ENCODE measurements at places on chromosomes 5 and 9. TPM values are rescaled to one million over a fixed set of nuclear protein-coding genes. Genes with fewer than 3 reads are reported as not detected.

BTNL8 gene
- total RNA-seq: not detected

DNA sequence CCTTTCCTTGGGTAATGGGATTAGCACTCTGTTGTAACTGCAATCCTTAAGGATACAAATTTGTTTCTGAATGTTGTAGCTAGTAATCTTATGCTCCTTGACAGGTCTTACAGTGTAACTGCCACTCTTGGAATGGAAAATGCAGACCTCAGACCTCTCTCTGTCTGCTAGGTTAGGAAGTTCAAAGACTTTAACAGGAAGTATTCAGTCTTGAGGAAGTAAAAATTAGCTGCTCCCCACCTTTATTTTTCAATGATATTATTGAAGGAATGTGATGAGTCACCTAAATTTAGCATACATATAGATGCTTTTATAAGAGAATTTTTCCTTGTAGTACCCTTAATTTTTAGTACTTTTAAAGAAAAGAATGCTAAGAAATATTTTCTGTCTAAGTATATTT lies 71.5 kb downstream of the PAM start:
- DNase-seq: no peak

DNA sequence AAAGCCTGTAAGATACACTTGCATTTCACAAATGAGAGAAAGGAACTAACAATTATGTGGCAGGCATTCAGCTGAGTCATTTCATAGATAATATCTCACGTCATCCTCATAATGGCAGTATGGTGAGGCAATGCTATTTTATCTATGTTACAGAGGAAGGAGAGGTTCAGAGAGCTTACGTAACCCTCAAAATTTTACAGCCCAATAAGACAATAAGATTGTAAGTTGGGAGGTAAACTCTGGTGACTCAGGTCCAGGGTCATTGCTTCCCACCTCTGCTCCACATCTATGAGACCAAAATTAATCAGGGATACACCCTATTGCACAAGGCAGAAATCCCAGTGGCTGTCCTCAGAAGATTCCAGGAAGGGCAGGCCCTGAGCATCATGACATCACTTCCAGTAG lies 309.7 kb downstream of the NSG2 start:
- DNase-seq: no peak

GRCh38 chr5:2094616-2094995 lies 211.9 kb upstream of the IRX4 start:
- DNase-seq: no peak

DNA sequence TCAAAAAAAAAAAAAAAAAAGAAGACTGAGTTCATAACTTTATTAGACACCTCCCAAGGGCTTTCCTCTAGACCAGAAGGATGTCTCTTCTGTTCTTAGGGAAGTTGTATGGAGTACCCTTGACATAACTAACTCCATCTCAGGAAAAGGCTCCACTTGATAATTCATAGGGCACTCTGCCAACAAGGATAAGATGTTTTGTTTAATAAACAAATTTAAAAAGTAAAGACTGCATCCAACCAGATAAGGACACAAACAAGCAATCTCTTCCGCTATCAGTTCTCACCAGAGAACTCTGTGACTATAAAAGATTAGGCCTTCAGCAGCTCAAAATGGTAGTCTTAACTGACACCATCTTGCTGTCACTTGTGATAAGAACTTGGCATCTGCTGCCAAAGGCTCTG lies 65.8 kb downstream of the SFXN1 start:
- DNase-seq: no peak

DNA sequence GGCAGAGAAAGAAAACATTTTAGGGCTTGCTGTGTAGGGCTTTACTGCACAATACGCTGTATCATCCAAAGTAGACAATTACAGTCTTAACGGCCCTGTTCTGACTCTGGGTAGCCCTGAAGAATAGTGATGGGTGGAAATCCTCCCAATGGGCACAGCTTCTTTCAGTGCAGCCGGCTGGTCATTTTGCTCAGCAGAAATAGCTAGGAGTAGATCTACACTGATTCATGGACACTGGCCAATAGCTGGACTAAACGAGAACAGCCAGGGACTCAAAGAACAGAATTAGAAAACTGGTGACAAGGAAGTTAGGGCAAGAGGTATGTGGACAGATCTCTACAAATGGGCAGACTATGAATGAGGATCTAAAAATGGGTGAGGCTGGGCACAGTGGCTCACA lies 69.3 kb downstream of the IARS1 start:
- no peak for DNase-seq

DNA sequence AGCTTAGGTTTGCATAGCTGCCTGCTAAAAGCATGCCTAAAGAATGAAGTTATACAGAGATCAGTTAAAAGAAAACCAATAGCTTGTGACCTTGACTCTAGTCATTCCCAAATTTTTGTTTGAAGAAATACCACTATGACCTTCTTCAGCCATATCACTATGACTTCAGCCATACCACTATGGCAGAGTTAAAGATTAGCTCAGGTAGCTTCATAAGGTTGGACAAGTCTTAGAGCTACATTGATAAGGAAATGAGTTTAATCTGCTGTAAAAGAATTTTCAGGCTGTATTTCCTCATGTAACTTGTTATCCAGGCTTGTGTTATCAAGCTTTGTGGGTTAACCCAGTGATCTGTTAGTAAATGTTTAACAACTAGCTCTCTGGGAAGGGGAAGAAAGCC lies 30.7 kb downstream of the C6 start:
- no peak for DNase-seq

GRCh38 chr9:106653213-106653612 lies 209.8 kb upstream of the ZNF462 start:
- no peak for DNase-seq
